ENCODE measurements at places on chromosomes 2 and 18.

DNA sequence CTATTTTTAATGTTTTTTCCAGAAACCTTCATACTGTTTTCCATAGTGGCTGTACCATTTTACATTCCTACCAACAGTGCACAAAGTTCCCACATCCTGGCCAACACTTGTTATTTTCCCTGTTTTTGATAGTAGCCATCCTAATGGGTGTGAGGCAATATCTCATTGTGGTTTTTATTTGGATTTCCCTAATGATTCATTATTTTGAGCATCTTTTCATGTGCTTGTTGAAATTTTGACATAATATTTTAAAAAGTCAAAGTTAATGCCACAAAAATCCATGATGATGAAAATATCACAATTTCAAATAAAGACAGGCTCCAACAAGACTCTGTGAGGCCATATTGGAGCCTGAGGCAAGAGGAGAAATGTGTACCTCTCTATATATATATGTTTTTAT lies 50.2 kb downstream of the VWA3B start:
- DNase-seq, result no peak

DNA sequence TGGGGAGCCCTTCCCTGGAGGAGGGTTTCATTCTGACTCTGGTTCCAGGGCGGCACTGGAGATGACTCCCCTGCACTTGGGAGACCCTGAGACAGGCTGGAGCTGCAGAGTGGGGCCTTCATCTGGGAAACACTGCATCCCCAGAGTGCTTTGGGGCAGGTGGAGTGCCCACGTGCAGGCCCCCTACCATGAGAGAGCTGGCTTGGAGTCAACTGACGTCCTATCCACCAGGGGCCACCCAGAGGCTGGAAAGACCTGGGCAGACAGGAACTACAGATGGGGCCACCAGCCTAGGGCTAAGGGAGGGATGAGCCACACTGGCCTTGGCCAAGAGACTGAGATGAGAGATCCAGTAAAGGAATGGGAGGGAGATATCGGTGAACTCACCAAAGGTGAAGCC lies 153.8 kb downstream of the ASB1 start:
- DNase-seq, result no peak

GRCh38 chr18:57659460-57660102 lies 37.9 kb upstream of the NARS1 start:
- no peak for DNase-seq

DNA sequence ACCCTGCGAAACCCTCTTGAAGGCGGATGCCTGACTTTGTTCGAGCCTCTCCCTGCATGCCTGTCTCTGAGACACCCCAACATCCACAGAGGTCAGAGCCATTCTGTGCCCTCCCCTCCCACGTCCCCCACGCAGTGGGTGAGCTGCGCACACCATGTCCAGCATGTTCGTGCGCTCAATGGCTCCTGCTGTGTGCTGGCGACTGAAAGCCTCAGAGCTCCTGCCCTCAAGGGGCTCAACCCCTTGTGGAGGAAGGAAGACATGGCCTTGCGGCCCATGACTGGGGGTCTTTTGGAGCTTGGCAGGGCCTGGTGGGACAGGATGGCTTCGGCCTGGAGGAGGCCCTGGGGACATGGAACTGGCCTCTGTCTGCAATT lies 45.7 kb downstream of the ANKMY1 start:
- DNase-seq, result no peak
